ENCODE measurements at places on chromosomes 5 and 9.
A peak's percentile ranks its signal among the peaks of the same experiment; 100 is the strongest.

DNA sequence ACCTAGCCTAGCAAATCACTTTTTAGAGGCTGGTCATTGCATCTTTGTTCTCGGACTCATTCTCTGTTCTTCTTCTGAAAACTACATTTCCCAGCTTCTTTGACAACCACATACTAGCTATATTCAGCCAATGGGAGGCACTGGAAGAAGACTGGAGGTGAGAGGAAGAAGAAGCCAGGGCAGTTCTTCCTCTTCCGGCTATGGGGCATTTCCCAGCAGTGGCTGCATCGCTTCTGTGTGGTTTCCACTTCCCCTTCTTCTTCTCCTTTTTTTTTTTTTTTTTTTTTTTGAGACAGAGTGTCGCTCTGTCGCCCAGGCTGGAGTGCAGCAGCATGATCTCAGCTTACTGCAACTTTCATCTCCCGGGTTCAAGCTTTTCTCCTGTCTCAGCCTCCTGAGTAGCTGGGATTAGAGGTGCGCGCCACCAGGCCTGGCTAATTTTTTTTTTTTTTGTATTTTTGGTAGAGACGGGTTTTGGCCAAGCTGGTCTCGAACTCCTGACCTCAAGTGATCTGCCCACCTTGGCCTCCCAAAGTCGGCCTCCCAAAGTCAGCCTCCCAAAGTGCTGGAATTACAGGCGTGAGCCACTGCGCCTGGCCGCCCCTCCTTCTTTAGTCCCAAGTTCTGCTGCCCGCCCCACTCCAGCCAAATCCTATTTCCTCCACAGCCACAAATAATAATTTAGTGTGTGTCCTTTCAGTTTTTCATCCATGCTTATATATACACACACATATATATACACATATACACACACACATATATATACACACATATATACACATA, 6.9 kb upstream of the UBAP1 start:
- H3K4me1 ChIP-seq: peaks cover 10% of the 10 kb centered on the region
- H3K27me3 ChIP-seq: no peaks in the 10 kb centered on the region
- H3K36me3 ChIP-seq: no peaks in the 10 kb centered on the region
- no peak overlapping the region for H3K4me3 ChIP-seq

DNA sequence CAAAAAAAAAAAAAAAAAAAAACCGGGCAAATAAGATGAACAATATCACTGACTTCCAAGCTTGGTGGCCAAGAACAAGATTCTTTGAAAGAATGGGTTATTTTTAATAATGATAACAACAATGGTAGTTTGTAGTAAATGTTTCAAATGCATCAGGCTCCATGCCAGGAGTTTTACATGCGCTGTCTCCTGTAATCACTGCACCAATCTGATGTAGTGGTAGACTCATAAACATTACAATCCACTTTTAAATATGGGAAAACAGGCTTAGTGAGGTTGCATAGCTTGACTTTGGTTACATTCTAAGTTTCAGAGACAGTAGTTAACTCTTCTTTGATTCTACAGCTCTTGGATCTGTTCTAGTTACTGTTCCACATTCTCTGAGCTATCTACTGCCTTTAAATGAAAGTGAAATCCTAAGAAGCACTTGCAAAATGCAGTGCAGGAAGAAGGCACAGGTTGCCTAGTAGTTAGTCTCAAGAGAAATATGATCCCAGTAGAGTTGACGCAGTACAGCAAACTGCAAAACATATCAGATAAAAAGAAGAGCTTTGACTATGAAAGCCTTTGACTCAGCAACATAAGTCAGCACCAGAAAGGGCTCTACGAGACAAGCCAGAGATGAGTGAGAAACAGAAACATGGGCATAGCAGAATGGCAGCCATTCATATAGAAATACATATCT, 62.1 kb downstream of the PDE4D start:
- no peaks in the 10 kb centered on the region for H3K4me1 ChIP-seq
- no peak for DNase-seq
- H3K27me3 ChIP-seq: peaks cover 3% of the 10 kb centered on the region
- H3K27ac ChIP-seq: no peak overlapping the region
- no peak overlapping the region for H3K4me3 ChIP-seq
- H3K36me3 ChIP-seq: no peaks in the 10 kb centered on the region

- no peak for DNase-seq
- H3K36me3 ChIP-seq: peaks cover 6% of the 10 kb centered on the region
- H3K27me3 ChIP-seq: no peaks in the 10 kb centered on the region
- peak overlapping the region; percentile 33 for H3K4me3 ChIP-seq
- H3K27ac ChIP-seq: peak overlapping the region; percentile 33
- H3K4me1 ChIP-seq: peaks cover 33% of the 10 kb centered on the region
Measured at GRCh38 chr9:130186839-130187522, 14.8 kb downstream of the NCS1 start.

DNA sequence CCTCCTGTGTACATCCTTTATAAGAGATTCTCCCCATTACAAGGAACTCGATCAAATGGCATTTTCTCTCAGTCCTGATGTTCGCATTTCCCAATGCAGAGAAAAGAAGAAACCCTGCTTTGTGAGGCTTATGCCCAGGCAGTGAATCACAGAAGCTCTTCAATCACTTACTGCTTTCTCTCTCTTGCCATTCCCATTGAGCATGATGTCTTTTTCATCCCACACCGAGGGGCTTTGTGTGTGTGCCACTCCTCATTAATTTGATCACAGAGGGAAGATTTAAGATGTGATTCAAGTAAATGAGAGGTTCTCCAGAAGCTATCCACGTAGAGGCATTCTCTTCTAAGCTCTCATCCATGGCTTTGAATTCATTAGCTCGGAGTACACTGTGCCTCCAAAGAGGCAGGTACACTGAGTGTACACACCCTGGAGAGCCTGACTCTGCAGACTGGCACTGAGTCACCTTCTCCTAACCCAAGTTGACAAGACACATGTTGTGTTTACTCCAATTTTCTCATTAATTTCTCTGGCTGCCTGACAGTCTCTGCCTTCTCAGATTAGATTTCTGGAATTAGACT, 45.4 kb downstream of the MFAP3 start:
- H3K4me1 ChIP-seq: no peaks in the 10 kb centered on the region
- no peak for DNase-seq
- no peaks in the 10 kb centered on the region for H3K36me3 ChIP-seq
- peaks cover 19% of the 10 kb centered on the region for H3K27me3 ChIP-seq
- no peak overlapping the region for H3K27ac ChIP-seq

- H3K36me3 ChIP-seq: no peaks in the 10 kb centered on the region
- no peaks in the 10 kb centered on the region for H3K27me3 ChIP-seq
- no peak overlapping the region for H3K4me3 ChIP-seq
- no peak overlapping the region for H3K27ac ChIP-seq
Measured at GRCh38 chr9:86843206-86843605, 104.1 kb downstream of the GAS1 start.

Measured in keratinocyte (primary cell).